ENCODE measurements at places on chromosomes 13 and 19.

DNA sequence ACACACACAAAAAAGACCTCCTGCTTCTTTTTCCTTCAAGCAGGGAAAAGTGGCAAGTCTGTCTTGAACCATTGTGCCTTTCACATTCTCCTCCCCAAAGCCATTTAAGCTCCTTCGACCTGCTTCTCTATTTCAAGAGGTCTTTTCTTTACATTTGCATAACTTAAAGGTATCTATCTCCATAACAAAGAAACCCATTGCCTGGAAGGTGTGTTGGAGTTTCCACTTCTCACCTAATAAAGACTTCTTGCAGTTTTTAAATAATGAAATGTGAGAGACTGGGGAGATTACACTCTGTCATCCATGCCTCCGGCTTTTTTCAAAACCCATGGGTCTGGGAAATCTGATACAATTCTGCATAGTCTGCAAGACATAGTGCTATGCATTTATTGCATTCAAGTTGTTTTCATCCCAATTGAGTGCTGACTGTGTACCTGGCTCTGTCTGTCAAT lies 41.8 kb upstream of the NBEA start:
- DNase-seq = no peak

GRCh38 chr19:40221858-40222619 lies 3.9 kb upstream of the TTC9B start:
- DNase-seq = peak; percentile 90

GRCh38 chr19:4044990-4045465 lies 21.7 kb downstream of the ZBTB7A start:
- no peak for DNase-seq

DNA sequence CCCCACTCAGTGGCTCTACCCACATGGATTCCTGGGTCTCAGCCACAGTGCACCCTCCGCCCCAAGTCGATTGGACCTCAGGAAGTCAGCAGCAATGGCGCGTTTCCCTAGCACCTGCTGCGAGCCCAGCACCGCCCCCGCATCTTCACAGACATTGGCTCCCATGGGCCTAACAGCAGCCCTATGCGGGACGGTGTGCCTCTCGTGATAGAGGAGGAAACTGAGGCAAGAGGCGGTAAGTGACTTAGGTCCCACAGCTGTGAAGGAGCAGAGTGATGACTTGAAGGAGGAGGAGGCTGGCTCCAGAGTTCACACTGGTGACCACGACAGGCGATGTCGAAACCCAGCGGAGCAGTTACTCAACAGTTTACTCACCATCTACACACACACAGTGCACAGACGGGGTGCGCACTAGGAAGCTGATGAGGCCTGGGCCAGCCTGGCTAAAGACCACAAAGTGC lies 104.5 kb upstream of the SOX1 start:
- DNase-seq = no peak

DNA sequence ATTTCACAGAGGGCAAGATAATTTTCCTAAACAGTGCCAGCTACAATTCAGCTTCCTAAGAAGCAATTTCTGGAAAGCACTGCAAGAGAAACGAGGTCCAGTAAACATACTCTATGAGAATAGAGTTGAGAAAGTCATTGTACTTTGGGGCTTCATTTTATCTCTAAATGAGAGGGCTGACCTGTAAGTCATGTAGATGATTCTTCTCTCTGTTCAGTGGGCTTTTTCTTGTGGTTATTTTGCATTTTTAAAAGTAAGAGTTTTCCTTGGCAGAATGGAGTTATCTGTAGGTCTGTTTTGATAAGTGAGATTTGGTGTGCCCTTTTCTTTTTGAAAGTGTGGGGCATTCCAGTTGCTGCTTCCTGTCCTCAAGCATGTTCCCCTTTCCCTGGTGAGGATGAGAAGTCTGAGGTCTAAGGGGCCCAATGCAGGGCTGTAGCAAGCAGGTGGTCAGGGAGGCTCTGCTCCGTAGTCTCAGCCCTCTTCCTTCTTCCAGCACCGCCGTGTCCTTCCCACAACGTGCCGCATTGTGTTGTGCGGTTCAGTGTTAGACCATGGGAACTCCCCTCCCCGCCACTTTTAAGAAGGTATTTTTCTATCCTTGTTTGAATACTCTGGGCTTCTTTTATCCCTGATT lies 86.3 kb downstream of the ARHGEF7 start:
- DNase-seq = no peak

DNA sequence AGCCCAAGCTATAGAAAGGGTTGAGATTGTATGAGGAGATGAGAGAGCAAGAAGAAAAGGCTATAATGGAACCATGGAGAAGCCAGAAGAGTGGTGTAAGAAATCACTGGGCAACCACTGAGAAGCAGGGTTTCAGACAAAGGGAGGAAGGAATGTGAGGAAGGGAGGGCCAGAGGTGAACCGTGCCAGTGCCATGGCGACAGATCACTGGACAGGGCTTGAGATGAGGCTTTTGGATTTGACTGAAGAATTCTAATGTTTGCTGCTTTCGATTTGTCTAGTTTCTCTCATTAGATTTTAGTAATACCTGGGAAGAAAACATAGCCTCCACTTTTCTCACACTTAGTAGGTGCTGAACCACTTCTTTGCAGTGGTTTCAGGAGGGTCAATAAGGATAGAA lies 6.3 kb upstream of the GPR183 start:
- no peak for DNase-seq

- no peak for DNase-seq
These were observed 19.1 kb upstream of the TEX101 start for GRCh38 chr19:43395561-43395960.

- peak; percentile 3 for DNase-seq
These were observed 79.3 kb upstream of the GPC6 start for GRCh38 chr13:93147298-93147645.

DNA sequence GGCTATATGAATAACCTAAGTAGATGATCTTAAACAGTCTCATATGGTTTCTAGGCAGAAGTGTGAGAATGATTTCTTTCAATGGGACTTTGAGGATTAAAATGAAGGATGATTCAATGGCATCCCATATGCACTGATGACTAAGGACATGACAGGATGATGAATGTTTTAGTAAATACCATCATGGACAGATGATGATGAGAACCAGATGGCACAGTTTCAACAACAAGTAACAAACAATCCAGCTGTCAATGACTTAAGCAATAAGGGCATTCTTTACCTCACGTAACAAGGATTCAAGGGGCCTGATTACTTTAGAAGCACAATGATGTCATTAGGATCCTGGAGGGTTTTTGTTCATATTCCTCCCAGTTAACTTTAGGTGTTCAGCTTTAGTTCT lies 2678.4 kb downstream of the PCDH9 start:
- DNase-seq = peak; percentile 88

DNA sequence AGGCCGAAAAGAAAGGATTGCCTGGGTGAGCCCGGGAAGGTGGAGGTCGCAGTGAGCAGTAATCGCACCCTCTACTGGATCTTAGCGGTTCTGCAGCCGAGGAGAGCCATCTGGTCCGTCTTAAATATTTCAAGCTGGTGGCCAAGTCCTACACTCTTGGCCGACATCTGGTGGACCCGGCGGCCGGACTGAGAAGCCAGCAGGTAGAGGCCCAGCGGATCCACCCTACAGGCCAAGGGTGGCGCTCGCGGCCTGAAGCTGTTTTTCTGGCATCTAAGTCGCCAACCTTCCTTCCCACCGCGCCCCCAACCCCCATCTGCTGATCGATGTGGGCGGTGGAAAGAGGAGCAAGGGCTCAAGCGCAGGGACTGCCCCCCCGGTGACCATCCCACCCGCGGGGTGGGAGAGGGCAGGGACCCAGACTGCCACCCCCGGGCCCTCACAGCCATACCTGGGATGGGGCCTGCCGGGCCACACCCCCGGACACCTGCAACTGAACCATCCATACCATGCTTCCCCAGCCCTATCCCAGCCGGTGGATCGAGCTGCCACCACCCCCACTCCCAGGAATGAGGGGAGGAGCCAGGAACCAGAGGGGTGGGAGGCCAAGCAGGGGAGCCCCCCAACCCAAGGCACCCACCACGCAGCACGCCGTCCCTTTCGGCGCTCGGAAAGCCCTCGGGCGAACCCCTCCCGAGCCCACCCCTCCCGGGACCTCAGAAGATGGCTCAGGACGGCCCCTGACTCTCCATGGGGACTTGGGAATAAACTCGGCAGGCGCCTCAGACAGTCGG lies 46.3 kb upstream of the ZNF730 start:
- peak; percentile 67 for DNase-seq

Measured in iris pigment epithelial cell (primary cell).